HFFc6 (cell line): ENCODE measurements at places on chromosomes 6 and 20.

- no peak overlapping the region for H3K27ac ChIP-seq
Observed at GRCh38 chr20:22335210-22335609, 249.2 kb downstream of the FOXA2 start.

DNA sequence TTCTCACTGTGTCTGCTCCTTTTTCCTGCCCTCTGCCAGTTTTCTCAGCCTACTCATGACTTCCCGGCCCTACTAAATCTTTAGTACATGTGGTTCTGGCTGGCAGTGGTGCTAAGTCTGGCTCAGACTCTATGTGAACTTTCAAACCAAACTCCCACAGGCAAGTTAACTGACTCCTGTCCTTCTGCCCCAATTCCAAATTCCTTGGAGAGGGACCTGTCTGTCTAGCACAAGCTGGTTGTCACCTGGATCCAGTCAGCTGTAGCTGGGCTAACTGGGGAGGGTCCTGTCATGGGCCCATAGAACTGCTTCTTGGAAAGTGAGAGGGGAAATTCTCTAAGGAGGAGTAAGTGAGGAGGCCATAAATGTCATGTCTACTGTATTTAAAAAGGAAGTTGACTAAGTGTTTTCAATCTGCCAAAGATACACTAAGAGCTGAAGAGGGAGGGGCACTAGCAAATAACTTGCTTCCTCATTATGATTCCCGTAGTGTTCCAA is 240.1 kb downstream of the KCNQ5 start:
- H3K36me3 ChIP-seq, result peaks cover 5% of the 10 kb centered on the region
- H3K4me1 ChIP-seq, result peaks cover 91% of the 10 kb centered on the region
- peak overlapping the region; percentile 89 for H3K27ac ChIP-seq
- H3K27me3 ChIP-seq, result no peaks in the 10 kb centered on the region; the same call in 1 of the 2 replicates

GRCh38 chr20:46051556-46052308 is 22.7 kb downstream of the SLC12A5 start:
- peaks cover 29% of the 10 kb centered on the region for H3K27me3 ChIP-seq
- H3K36me3 ChIP-seq, result no peaks in the 10 kb centered on the region
- no peak overlapping the region for H3K4me3 ChIP-seq
- H3K4me1 ChIP-seq, result no peaks in the 10 kb centered on the region

GRCh38 chr6:166006900-166007301 is 160.8 kb downstream of the TBXT start:
- H3K4me1 ChIP-seq, result peaks cover 10% of the 10 kb centered on the region; the same call in 1 of the 2 replicates
- no peaks in the 10 kb centered on the region; the same call in 1 of the 2 replicates for H3K27me3 ChIP-seq
- no peak for DNase-seq
- H3K27ac ChIP-seq, result no peak overlapping the region

DNA sequence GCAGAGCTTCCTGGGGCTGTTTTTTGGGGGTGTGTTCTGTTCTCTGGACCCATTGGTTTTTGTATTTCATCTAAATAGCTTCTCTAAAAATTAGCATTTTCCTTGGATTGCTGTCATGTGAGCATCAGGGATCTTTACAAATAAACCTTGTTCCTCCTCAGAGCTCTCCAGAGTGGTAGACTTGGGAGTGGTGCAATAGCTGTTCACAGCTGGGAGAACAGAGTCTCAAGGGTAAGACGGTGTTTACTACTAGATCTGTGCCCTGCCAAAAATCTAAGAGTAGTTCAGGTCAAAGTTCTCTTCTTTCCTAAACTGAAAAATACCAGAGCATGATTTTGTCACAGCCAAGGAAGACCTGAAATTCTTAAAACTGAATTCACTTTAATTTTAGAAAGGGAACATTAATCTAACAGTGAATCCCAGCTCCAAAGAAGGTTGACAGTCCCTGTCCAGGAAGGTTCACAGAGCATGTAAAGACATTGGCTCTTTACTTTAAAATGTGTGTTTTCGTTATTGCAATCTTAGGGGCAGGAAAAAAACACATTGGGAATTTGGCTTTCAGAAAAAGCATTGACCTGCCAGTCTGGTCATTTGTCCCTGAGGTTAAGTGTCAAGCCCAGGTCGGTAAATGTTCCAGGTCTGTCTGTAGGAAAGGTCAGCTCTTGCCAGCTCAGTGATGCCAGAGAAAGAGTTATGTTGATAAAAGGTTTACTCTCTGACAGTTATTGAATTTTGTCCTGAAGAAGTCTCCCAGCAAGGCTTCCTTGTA is 43.3 kb downstream of the VAPB start:
- H3K4me3 ChIP-seq, result no peak overlapping the region
- DNase-seq, result no peak
